ENCODE measurements at places on chromosomes 6 and 20. TPM values are rescaled to one million over a fixed set of nuclear protein-coding genes. Genes with fewer than 3 reads are reported as not detected.

DNA sequence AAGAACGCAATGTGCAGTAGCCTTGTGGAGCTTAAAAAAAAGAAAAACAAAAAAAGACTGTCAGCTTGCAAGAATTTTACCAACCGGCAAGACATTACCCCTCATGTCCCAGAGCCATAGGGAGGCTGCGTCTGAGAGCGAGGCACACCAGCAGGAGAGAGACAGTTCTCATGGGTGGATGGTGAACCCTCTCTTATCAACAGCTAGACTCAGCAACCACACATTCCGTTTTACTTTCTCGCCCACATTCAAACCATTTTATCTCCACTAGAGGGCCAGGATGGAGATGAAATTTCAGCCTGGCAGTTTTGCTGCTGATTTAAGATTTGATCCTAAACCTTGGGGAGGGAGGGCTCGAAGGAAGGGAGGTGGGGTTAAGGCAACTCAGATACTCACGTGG lies 247.0 kb downstream of the ATXN1 start:
- DNase-seq: peak; percentile 72

Gene PTCRA
- total RNA-seq: not detected

Gene SPDEF
- total RNA-seq: not detected

DNA sequence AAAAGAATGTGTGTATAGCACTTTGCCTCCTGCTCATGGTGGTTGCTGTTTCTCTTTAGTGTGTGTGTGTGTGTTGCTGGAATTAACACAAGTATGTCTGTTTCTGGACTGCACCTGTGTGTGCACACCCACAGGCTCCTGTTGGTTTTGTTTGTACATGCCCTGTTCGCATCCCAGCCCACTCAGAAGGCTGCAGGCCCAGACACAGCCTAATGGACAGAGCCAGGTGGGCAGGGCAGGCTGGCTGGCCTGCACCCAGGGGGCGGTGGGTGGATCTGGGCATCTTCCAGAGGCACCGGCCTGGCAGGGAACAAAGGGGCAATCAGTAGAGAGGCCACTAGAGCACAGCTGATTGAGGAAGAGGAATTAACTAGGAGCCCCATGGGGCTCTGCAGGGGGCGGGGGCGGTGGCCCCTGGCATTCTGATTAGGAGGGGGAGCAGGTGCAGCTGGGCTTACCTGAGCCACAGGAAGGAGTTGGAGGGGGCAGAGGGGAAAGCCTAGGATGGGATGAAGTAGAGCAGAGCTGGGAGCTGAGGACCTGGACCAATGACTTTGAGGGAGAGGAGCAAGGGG lies 21.9 kb downstream of the CD40 start:
- DNase-seq: no peak

DNA sequence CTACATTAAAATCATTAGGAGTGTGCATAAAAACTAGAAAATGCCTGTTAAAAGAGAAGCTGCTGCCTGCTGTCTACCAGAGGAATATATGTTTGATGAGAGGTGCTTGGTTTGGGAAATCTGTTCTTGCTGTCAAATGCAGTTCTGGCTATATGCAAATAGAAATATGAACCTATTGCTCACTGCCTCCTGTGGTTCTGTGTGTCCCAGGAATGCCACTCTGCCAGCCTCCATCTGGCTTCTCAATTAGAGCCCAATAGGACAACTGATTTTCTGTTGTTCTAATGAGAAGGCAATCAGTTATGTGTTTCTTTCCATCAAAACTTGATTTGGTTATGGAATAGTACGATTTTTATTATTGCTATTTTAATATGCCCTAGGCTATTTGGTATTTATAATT lies 759.7 kb downstream of the HDGFL1 start:
- DNase-seq: no peak

Gene SLC26A8
- total RNA-seq: not detected

Gene APCDD1L
- total RNA-seq: not detected

Gene LRRN4
- not detected for total RNA-seq

DNA sequence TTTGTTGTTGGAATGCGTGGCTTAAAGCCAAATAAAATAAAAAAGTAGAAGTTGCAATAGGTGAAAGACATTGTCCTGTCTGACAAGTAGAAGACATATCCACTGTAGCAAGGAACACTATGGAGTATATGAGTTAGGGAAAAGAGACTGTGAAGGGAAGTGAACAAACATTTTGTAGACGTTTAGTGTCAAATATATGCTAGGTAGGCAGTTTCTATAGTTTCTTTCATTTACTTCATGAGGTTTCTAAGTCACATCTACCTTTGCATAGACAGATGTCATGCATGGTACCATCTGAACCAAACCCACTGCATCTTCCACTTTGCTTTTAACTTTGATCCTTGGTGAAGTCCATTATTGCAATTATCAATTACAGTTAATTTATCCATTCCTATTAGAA lies 9.9 kb downstream of the PRIM2 start:
- no peak for DNase-seq

GRCh38 chr20:50468378-50468798 lies 41.8 kb upstream of the PTPN1 start:
- no peak for DNase-seq

DNA sequence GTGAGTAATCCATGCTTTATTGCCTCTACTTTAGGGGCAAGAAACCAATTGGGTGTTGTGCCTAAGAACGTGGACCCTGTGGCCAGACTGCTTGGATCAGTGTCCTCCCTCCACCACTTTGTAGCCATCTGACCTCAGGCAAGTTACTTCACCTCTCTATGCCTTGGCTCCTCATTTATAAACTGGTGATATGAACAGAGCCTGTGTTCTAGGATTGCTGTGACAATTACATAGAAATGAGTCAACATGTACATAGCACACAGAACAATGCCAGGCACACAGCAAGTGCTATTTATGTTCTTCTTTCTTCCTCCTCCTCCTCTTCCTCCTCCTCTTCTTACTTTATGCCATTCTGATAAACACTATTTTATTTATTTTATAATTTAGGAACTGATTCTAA lies 339.4 kb downstream of the CD83 start:
- no peak for DNase-seq
